ENCODE measurements at places on chromosomes 12 and 14.

DNA sequence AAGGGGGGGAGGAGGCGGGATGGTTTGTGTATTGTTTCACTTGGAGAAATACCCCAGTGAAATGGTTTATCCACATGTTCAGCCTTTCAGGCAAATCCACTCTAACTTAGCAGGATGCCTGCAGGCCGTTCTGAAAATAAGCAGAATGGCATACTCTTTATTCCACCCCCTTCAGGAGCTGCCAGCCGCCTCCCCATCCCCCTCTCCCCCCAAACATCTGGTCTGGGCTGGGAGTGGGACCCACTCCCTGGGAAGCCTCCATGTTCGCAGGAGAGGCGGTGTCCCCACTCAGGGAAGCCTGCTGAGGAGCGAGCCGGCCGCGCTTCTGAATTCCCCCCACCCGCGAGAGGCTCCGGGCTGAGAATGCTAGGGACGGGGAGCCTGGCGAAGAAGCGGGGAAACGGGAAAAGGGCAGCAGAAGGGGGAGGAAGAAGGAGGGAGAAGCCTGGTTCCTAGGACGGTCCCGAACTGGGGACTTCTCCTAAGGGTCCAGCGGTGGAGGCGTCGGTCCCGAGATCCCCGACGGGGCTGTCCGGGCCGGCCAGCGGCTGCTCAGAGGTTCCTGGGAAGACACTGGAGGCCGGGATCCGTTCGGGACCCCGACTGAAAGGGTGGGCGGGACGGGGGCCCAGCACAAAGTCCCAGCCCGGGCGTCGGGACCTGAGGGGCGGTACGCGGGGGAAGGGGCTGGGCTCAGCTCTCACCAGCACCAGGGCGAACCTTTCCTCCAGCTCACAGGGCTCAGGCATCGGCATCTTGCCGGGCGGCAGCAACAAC is 666 bp downstream of the FMNL3 start:
- DNase-seq, result no peak

DNA sequence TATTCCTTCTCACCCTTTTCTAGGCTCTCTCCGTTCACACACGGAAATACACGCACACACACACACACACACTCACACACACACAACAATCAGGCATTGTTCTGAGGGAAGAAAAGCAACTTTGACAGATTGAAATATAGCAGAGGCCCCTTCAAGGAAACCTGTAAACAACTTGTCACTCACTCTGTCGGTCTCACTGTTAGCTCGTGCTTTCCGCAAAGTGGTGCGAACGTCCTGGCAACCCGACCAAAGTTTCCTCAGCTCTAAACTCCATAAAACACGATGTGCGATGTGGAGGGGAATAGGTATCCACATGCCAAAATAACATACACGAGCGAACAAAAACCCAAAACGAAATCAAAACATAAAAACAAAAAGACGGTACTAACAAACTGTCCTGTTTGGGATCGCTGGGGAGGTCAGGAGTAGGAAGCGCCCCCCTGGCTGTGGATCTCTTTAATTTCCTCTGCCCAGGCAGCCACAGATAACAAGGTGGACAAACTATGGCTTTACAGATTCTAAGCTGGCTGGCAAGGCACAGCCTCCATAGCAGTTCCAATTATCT is 822 bp upstream of the SOX5 start:
- peak; percentile 56 for DNase-seq

- DNase-seq, result no peak
Observed at GRCh38 chr12:93624595-93625294, 52.3 kb downstream of the SOCS2 start.

DNA sequence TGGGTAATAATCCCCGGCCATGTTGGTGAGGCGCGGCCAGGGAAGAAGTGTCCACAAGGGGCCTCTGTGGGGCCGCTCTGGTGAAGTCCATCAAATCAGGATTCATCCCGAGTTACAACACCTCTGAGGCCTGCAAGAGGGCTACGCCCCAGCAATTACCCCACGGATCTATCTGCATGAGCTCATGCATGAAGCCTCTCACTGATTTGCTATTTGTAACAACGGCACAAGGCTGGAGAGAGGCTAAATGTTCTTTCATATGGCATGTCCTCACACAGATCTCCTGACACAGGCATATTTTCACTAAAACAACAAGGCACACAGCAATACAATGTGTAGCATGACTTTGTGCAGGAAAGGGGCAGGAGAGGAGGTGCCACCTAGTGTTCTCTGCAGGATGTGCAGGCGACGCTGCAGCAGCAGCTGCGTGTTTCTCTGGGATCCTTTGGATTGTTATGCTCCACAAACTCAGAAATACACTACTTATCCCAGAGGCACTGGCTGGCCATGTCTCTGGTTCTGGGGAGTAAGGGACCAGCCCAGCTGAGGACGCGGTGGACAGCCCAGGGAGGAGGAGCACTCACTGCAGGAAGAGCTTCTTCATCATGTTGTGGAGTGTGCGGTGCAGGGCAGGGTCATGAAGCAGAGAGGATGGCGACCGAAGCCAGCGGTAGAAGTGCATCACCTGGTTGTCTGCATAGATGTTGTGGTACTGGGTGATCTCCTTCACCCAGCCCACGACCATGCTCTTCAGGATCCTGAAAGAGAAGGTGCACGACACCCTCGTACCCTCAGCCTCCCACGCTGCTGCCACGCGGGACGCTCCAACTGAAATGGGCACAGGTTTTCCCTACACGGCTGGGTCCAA is 20.2 kb downstream of the P2RX2 start:
- no peak for DNase-seq

DNA sequence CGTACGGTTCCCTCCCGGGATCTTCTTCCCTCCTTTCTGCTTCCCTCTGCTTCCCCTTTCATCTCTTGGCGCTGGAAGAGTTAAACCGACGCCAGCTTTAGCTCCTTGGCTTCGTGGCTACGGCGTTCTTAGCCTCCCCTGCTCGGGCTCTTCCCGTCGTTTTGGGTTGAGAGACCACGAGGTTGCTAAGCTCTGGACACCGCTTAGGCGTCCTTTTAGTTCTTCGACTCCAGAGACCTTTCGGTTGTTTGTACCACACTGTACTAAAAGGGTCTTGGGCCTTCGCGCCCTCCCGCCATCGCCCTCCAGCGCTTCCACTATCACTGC is 545 bp downstream of the CPSF2 start:
- peak; percentile 52 for DNase-seq

GRCh38 chr14:76943072-76943471 is 85.4 kb downstream of the IRF2BPL start:
- no peak for DNase-seq
